ENCODE measurements at places on chromosomes 2 and 18. TPM values are rescaled to one million over a fixed set of nuclear protein-coding genes. Genes with fewer than 3 reads are reported as not detected.

The BCL11A gene
- total RNA-seq, result 59.3 TPM

GRCh38 chr2:208147759-208148158 lies 1.8 kb upstream of the CRYGB start:
- H3K4me3 ChIP-seq, result no peak overlapping the region
- H3K27ac ChIP-seq, result no peak overlapping the region
- no peaks in the 10 kb centered on the region for H3K36me3 ChIP-seq
- DNase-seq, result no peak
- no peaks in the 10 kb centered on the region for H3K27me3 ChIP-seq
- no peaks in the 10 kb centered on the region for H3K4me1 ChIP-seq

The PNPT1 gene
- 43.2 TPM for total RNA-seq

DNA sequence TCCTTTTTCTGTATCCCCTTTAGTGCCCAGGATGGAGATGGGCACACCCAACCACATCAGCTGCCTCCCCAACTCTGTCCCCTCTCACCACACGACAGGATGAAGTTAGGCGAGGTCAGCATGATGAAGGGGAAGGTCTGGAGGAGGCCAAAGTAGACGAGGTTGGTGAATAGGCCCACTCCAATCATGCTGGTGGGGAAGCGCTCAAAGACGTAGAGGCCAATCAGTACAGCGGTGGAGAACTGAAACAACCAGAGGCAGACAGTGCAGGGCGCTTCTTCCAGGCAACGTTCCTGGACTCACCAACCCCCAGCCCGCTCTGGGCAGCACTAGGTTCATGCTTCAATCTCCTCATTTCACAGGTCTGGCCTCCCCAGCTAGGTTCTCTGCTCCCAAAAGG lies 2.9 kb downstream of the TEX261 start:
- no peak overlapping the region for H3K27ac ChIP-seq
- DNase-seq, result no peak
- no peaks in the 10 kb centered on the region for H3K4me1 ChIP-seq
- no peak overlapping the region for H3K4me3 ChIP-seq
- no peaks in the 10 kb centered on the region for H3K36me3 ChIP-seq
- H3K27me3 ChIP-seq, result no peaks in the 10 kb centered on the region

The KCNE4 gene
- total RNA-seq, result not detected

GRCh38 chr2:37378411-37378810 lies 34.0 kb downstream of the QPCT start:
- H3K27me3 ChIP-seq, result no peaks in the 10 kb centered on the region
- peak; percentile 23 for DNase-seq
- no peak overlapping the region for H3K4me3 ChIP-seq
- H3K27ac ChIP-seq, result no peak overlapping the region
- H3K4me1 ChIP-seq, result no peaks in the 10 kb centered on the region
- H3K36me3 ChIP-seq, result no peaks in the 10 kb centered on the region

The INO80B gene
- 18.5 TPM for total RNA-seq

The UGT1A3 gene
- not detected for total RNA-seq

GRCh38 chr2:197423307-197423706 lies 11.5 kb downstream of the SF3B1 start:
- H3K36me3 ChIP-seq, result peaks cover 18% of the 10 kb centered on the region
- H3K4me1 ChIP-seq, result no peaks in the 10 kb centered on the region
- DNase-seq, result no peak
- no peaks in the 10 kb centered on the region for H3K27me3 ChIP-seq

DNA sequence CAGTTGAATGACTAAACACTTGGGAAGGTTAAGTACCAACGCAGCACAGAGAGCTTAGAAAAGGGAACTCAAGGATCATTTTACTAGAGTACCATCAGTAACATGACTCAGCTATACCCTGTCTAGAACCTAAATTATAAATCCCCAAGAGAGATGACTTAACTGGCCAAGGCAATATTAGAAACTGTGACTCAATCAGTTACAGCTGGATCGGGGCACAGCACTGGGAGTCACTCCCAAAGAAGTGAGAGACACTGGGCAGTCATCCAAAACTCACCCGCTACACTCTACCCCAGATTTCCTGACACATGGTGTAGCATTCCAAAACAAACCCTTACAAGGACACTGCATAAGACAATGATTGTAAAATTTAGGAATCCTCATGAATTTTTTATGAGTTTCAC lies 17.7 kb downstream of the IWS1 start:
- H3K27me3 ChIP-seq, result no peaks in the 10 kb centered on the region
- peaks cover 11% of the 10 kb centered on the region for H3K36me3 ChIP-seq
- no peak for DNase-seq
- no peaks in the 10 kb centered on the region for H3K4me1 ChIP-seq

DNA sequence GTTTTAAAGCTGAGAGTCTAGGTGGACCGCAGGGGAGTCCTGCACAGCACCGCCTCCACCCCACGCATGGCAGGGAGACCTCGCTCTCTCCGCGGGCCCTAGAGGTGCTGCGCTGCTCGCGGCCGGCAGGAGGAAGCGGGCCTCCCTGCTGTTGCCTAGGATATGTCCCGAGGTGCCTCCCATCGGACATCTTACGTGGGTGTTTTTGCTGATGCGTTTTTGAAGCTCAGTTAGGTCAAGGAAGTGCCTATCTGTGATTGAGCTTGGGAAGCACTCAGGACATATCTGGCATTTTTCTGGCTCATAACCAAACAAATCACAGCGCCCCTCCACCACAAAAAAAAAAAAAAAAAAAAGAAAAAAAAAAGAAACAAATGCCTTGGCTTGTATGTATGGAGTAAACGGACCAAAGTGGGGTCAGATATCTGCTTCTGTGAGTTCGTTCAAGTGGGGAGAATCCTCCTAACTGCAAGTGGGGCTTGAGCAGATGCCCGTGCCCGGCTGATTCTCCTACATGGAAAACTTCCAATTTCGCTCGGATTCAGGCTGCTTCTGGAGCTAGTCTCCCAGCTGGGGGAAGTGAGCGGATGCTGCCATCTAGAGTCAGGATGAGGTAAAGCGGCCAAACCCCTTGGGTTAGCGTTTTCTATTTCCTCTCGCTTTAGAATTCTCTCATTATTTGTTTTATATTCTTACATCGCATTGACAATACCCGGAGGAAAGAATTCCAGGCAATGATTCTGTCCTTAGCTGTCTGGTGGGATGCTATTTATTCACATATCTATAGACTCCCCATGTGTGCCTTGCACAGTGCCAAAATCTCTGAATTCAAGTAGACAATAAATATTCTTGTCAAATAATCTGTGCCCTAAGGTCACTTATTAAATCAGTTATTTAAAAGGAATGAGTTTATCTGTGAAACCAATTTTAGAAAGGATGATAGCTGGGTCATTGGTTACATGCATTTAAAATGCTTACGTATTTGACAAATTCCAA lies 95.3 kb downstream of the CD8B2 start:
- H3K27me3 ChIP-seq, result peaks cover 31% of the 10 kb centered on the region
- H3K36me3 ChIP-seq, result no peaks in the 10 kb centered on the region
- H3K4me1 ChIP-seq, result no peaks in the 10 kb centered on the region
- peak overlapping the region; percentile 36 for H3K4me3 ChIP-seq

The IL37 gene
- total RNA-seq, result not detected

The TMEM17 gene
- total RNA-seq, result 0.69 TPM

Measured in H1 (cell line).